ENCODE measurements at places on chromosomes 1 and 21.
A peak's percentile ranks its signal among the peaks of the same experiment; 100 is the strongest.

- DNase-seq, result no peak
Observed at GRCh38 chr1:54271341-54271740, 71.4 kb downstream of the MRPL37 start.

GRCh38 chr21:14554948-14555347 lies 8.8 kb upstream of the SAMSN1 start:
- no peak for DNase-seq

DNA sequence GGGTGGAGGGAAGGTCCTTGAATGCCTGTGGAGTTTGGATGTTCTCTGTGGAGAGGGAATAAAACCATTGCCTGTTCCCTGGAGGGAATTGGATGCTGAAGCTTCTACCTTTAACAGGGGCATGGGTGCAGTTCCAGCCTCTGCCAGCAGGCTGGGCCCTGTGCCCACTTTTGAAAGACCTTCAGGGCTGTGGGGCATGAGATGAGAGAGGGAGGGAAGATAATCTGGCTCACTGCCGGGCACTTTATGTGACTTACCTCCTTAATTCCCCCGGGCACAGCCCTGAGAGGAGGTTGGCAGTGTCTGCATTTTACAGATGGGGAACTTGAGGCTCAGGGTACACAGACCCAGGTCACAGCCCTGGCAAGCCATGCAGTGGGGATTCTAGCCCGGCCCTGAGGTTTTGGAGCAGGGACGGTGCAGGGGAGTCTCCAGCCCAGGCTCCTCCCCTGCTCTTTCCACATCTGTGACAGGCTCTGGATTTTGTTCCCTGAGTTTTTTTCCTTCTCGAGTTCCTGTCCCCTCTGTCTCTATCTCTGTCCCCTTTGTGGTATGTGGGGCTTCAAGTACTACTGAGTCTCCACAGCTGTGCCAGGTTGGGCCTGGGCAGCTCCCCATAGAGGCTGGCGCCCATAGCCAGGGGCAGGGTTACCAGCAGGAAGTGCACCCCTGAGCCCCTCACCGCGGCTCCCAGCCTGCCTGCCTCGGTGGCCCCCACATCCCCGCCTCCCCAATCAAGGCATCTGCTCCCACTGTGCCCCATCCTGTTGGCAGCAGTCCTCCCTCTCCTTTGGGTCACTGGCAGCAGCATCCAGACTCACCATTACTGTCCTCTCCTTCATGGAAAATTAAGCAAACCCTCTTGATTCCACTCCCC lies 14.0 kb upstream of the THEMIS2 start:
- DNase-seq, result peak; percentile 59

GRCh38 chr1:163036671-163037070 lies 32.5 kb upstream of the RGS4 start:
- DNase-seq, result no peak

- no peak for DNase-seq
Observed at GRCh38 chr1:178397678-178398077, 99.1 kb downstream of the CLEC20A start.

- no peak for DNase-seq
Observed at GRCh38 chr1:35259561-35259960, 8.9 kb upstream of the ZMYM4 start.

DNA sequence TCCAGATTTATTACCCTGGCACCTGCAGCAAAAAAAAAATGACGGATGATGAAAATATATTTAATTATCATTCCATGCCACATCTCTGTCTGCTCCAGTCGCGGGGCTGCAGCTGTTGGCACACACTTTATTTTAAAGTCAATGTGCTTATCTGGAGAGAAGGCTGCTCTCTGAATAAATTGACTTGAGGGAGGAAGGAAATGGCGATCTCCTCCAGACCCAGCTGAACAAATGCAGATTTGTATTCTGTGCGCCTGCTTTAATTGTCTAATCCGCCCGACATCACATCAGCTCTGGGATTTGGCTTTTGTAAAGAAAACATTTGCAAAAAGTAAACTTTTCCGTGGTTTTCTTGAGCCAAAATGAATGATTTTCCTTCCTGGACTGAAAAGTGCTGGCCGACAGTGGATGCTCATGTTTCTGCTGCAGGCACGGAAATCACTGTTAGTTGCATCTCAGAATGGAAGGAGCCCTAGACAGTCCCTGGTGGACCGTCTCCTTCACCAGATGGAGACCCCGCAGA lies 150.2 kb downstream of the CAMTA1 start:
- DNase-seq, result no peak

DNA sequence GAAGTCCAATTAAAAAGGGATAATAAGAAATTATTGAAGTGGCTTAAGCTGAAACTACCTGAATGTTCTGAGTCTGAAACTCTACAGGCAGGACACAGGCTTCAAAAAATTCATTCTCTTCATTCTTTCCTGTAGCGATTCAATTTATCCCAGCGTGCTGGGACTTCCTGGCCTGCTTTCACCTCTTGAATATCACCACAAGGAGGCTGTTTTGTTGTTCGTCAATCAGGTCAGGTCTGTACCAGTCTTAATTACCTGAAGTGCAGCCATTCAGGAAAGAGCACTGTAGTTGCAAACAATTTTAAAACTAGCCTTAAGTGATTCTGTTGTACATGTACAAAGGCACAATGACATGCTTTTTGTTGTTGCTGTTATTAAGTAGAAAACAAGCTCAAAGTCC lies 38.4 kb downstream of the FYB2 start:
- DNase-seq, result no peak

DNA sequence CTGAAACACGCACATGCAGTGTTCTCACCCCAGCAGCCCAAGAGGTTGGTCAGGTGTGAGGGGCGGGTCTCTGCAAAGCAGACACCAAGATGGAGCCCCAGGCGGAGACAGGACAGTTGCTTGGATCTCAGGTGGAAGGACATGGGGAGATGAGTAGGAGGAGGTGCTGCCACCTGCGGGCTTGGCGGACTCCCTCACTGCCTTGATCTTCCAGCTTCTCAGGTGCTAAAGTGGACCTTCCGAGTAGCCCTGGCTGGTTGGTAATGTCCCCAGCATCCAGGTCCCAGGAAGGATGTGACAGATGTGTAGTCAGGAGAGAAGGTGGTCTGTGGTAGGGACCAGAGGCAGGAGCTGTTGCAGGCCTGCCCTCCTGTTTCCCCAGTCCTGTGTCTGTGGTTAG lies 114.1 kb downstream of the AJAP1 start:
- no peak for DNase-seq

GRCh38 chr1:51559064-51559500 lies 40.0 kb upstream of the EPS15 start:
- DNase-seq, result no peak

DNA sequence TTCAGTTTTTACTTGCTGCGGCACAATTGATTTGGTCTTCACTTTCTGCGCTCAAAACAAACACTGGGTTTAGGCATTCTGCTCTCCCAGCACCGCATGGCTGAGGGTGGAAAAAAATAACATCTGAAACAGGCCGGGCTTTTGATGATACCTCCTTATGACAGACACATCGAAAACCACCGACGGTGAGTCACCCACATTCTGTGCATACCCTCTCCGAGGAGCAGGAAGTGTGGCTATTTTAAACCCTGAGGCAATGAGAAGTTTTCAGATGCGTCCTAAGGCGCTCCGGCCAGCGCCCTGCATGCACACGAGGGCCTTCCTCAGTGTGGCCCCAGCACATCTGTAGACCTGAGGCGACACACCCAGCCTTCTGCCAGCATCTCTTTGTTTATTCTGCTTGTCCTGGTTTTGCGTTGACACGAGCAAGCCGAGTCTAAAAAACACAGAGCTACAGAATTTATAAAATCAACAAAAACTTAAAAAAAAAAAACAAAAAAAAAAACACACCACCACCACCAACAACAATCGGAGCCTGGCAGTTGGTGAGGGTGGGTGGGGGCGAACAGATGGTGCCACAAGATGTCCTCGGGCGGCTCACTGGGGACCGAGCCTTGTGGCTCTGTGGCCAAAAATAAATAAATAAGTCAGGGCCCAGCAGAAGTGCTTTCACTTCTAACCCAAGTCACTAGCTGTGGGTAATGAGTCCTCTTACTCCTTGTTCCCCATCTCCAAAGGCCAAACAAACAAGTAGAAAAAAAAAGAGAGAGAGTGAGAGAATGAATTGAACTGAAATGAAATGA lies 162.6 kb upstream of the IRF2BP2 start:
- no peak for DNase-seq

DNA sequence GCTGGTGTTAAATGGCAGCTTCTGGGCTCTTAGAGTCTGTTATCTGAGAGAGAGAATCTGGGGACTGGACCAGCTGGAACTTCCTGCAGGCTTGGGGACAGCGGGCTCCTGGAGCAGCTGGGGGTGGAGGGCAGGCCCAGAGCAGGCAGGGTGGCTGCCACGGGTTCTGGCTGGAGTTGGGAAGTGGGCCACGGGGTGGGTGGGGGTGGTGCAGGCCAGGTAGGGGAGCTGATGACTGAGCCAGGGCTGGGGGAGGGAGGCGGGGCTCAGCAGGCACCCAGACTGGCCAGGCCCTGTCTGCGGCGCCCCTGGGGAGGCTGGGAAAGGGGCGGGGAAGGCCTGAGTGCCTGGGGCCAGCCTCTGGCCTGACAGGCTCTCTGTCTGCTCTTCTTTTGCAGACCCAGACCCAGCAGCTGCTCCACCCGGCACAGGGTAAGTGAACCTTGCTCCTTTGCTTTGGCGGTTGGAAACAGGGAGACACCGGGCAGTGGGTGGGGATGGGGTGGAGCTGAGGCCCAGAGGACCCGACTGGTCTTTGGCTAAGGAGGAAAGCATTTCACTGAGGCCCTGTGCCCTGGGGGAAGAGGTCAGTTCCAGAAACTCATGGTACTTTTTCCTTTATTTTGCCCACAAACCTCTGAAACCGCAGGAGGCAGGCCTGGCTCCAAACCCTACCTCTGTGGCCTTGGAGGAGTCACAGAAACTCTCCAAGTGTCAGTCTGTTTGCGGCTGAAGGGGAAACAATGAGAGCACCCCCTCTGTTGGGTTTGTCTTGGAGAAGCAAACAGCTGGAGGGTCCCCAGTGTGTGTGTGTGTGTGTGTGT lies 48.8 kb downstream of the ARHGEF10L start:
- DNase-seq, result no peak

DNA sequence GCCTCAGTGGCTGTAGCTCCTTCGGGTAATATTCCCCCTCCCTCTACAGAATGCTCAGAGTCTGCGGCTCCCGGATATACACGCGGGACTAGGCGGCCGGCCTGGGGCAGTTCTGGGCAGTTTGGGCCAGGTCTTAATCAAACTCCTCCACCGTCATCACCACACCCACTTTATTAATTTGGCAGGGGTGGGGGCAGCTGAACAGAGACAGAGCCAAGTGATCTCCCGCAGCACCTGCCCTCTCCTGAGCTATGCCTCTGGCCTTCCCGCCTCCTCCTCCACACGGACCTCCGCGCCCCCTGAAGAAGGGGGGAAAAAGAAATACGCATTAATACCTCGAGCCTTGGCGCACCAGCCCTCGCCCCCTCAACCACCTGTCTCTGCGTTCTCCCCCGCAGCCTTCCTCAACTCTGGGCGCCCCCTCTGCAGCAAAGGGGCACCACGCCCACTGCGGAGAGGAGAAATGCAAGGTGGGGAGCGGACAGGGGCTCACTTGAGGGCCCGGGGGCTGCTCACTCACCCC lies 42.6 kb downstream of the CD34 start:
- no peak for DNase-seq

GRCh38 chr1:42439940-42440339 lies 15.9 kb downstream of the ZMYND12 start:
- no peak for DNase-seq

GRCh38 chr1:95991787-95992520 lies 729.6 kb upstream of the PTBP2 start:
- DNase-seq, result no peak

DNA sequence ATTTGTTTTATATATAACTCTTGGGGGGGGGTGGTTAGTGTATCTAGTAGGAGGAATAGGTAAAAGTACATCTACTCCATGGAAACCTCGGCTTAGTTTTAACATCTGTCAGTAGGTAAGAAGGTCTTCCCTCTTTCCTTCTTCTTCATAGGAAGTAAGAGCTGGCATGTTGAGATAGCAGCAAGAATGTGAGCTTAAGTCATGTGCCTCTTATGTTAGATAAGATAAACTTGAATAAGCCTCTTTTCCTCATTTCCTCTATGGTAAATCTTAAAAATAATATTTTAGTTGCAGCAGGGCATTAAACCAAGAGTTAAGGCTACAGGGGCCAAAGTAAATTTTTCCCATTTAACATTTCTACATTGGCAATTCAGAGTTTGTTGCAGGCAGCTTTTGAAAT lies 100.4 kb downstream of the MAP3K21 start:
- no peak for DNase-seq

DNA sequence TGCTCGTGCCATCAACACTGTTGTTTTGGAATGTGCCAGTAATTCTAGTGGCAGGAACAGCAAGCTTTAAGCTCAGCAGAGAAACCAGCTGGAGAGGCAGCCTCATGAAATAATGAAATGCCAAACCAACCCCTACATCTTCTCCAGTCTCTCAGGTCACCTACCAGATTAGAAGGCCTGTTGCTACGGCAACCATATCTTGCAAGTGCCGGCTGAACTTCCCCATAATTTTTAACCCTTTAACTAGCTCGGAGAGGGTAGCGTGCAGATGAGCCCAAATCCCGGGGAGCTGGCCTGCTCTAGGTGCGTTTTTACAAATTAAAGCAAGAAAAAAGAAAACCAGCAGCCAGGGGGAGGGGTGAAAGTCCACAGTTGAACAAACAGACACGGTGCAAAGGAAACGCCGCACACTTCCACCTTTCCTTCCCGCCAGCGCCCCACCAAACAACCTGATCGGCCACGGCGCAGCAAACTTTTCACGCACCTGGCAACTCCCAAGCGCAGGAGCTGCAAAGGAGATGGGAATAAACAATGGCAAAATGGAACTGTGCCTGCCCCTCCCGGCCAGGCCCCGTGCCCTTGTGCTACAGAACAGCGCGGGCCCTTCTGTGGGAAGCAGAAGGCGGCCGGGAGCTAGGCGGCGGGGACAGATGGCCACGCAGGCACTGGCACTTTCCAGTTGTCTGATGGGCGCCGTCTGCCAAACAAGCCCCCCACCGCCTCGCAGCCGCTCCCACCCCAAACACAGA lies 50.1 kb downstream of the SSBP3 start:
- no peak for DNase-seq

GRCh38 chr1:48793863-48794262 lies 17.2 kb upstream of the BEND5 start:
- DNase-seq, result no peak

- DNase-seq, result no peak
Observed at GRCh38 chr1:22606161-22606560, 30.3 kb upstream of the C1QA start.

GRCh38 chr1:225653463-225654276 lies 747 bp upstream of the ENAH start:
- no peak for DNase-seq

DNA sequence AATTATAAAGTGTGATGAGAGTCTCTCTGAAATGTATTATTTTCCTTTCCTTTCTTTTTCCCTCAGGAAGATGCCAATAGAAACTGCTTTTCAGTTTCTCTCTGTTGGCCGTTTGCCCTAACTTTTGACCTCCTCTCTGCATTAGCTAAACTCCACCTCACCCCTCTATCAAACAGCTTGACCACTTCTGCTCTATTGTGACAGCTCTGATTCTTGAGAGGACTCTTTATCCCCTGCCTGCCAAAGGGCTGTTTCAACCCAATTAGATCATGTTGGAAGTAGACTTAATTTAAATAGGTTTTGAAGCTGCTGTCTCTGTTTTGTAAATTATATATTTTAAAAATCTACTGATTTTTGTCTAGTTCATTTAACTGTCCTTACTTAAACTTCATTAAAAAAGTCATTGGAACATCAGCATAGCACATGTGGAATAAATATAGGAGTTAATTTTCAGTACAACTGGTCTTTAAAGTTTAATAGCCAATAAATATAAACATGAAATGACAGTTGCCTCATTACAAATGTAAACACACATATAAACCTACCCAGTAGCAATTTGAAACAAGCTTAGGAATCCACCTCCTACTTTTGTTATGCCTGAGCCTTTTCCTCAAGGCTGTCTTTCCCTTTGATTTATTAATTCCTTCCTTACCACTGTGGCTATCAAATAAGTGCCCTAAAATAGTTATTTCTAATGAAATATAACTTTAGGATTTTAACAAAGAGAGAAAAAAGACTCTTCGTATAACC lies 152.0 kb downstream of the CHRM3 start:
- DNase-seq, result no peak

All from NCI-H1048 (cell line).